ENCODE measurements at places on chromosomes 3 and 15.

DNA sequence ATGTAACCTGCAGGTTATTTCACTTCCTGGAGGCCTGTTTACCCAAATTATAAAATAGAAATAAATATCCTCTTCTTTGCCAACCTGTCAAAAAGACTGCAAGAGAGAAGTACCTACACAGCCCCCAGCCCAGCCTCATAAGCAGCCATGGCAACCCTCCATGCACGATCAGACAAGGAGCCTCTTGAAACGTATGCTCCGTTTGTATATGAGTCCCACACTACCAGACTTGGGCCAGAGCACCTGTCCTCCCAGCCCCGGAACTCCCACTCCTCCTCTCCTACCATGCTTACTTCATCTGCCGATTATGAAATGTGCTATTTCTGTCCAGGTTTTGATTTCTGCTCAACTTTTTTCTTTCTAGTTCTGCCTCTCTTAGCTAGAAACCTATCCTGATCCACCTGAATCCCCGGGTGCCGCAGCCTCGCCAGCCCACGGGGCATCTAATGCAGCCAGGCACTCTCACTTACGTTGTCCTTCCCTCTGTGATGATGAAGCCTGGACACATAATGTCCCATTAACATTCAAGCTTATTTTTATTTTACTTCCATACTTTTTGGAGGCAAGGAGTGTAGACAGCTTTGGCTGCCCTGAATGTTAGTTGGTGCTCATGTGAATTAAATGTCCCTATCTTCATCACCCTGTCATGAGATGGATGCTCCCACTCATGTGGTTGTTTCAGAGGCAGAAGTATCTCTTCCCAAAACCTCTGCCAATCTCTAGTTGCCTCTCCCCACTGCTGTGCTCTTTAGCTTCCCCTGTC, 73.8 kb downstream of the MB21D2 start:
- no peak for DNase-seq

DNA sequence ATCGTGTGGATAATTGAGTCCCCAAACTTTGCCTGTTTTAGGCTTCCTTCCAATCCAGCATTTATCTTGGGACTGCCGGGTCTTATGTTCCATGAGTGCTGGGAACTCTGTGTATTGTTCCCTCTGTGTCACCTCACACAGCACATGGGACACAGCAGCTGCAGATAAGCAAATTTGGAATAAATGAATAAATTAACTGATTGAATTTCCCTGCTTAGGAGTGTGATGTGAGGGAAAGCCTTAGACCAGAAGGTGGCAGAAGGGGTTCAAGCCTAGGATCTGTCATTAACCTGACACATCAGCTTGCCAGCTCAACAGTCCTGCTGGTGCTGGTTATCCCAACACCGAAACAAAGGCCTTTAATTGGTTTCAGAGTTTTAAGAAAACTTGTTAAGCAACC, 114.3 kb downstream of the OXSM start:
- DNase-seq: no peak

DNA sequence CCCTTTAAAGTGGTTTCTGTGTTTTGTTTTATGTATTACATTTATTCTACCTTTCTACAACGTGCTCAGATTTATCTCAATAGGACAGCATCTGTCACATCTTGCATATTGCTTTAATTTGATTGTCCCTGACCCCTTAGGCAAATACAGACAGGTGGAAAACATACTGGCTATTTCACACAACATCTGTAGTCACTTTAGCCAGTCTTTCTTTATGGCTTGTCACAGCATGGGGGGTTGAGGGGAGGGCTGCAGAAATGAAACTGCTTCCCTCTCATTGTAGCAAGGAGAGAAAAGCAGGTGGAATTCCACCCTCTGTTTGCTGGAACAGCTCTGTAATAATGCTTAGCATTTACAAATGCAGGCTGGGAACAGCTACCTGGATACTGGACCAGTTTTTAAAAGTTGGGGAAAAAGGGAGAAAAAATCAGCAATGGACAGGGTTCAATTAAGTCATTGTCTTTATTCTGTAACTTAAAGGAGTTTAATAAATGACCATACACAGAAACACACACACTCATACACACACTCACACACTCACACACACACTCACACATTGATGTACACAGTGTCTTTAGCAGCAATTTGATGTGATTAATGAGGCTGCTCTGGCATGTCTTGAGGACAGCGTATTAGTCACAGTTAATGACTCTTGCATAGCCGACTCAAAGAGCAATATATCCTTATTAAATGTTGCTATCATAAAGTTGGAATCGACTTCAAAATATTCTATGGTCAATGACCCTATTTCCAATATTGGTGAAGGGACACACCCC, 283.7 kb upstream of the GBE1 start:
- no peak for DNase-seq

DNA sequence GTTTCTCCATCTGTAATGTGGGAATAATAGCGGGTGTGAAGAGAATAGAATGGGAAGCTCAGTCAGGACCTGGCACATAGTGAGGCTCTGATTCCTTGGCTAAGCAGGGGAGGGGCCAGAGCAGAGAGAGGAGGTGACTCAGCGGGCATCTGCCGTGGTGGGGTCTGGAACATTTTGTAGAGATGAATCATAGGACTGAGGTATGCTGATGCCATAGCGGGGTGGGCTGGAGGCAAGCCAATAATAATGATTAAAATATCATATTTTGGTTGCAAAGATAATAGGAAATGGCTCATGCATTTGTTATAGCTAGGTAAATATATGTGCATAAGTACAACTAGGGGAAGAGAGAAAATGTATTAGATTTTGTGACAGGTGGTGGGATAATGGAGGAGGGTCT, 11.2 kb downstream of the TGM4 start:
- DNase-seq: no peak

GRCh38 chr3:134713671-134714070, 62.8 kb upstream of the KY start:
- DNase-seq: no peak

DNA sequence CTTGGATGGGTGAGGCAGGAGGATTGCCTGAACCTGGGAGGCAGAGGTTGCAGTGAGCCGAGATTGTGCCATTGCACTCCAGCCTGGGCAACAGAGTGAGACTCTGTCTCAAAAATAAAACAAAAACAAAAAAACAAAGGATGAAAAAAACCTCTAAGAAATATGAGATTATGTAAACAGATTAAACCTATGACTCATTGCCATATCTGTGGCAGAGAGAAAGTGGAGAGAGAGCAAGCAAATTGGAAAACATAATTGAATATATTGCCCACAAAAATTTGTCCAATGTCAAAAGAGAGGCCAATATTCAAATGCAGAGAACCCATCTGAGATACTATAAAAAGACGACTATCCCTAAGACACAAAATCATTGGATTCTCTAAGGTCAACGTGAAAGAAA, 1106.0 kb downstream of the OTOL1 start:
- DNase-seq: no peak

DNA sequence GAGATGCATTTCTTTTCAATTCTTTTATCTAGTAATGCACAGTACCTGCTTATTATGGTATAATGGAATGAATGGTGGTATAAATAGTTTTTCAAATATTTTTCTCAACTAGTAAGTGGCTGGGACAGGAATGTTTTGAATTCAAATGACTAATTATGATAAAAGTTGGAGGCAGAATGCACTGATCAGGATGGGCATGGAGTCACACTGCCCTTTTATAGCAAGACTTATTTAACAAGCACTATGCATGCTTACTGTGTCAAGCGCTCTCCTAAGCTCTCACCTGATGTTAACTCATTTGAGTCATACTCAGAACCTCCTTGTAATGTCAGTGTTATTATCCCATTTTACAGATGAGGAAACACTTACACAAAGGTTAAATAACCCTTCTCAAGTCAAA, 221.8 kb downstream of the FEZF2 start:
- no peak for DNase-seq

DNA sequence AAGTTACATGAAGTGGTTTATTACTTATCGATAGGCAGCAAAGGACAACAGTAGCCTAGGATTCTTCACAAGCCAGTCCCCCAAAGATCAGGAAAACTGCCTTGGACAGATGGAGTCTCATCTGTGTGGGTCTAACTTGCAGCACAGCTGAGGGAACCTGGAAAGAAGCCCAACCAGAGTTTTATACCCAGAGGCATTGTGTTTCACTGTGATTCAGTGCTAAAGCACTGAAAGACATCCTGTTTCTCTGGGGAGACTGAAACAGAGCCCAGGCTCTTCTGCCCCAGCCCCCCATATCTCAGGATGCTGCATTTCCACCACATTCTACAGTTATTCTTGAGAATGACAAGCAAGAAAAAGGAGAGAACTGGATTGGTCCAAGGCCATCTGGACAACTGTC, 48.2 kb upstream of the PYDC2 start:
- no peak for DNase-seq

GRCh38 chr3:125128861-125129501, 73.2 kb upstream of the HEG1 start:
- DNase-seq: no peak

- DNase-seq: no peak
Measured at GRCh38 chr3:99678023-99678422, 39.6 kb downstream of the COL8A1 start.

DNA sequence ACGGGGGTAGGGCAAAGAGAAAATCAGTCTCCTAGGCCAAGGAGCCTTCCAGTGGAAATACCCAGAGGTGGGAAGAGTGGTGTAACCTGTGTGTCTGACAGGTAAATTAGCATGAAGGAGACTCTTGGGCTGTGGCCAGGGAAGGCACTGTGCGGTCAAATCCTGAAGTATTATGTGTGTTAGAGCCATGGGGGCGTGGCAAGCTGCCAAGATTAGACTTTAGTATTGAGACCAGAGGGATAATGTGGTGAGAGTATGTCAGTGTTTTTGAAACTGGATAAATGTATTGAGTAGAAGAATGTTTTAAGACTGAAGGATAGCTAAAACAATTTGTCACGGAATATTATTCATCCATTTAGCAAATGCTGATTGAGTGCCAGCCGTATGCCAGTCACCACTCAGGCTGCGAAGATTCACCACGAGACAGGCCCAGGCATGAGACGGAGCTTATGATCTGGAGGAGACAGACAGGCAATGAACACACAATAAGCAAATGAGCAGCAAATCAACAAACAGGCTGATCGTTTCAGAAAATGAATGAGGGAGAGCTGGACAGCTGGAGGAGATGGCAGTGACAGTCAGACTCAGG, 445.9 kb downstream of the MCTP2 start:
- no peak for DNase-seq

GRCh38 chr3:87997298-87997697, 61.5 kb downstream of the CGGBP1 start:
- DNase-seq: no peak

- DNase-seq: no peak
Measured at GRCh38 chr15:69816522-69816921, 281.2 kb downstream of the TLE3 start.

GRCh38 chr15:85825118-85825517, 30.4 kb upstream of the KLHL25 start:
- DNase-seq: no peak

- DNase-seq: no peak
Measured at GRCh38 chr3:46325645-46326300, 28.1 kb upstream of the CCR2 start.

GRCh38 chr3:69116162-69116561, 6.2 kb downstream of the LMOD3 start:
- DNase-seq: no peak

GRCh38 chr3:68666429-68667136, 265.8 kb downstream of the TAFA4 start:
- DNase-seq: no peak

DNA sequence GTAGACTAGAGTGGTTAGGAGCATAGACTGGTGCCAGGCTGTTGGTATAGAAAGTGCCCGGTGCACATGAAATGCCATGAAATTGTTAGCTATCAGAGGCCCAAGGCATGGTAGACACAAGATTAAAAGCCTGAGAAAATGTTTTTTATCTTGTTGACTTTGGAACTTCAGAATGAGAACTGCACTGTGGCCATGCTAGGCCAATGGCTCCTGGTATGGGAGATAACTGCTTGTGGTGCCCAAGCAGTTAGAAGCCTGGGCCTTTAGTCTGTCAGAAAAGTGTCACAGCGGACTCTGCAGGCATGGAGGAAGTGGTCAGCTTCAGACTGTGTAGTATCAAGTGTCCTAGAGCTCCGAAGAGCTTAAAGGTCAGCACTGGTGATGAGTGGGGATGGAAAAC, 11.9 kb downstream of the FYCO1 start:
- no peak for DNase-seq

DNA sequence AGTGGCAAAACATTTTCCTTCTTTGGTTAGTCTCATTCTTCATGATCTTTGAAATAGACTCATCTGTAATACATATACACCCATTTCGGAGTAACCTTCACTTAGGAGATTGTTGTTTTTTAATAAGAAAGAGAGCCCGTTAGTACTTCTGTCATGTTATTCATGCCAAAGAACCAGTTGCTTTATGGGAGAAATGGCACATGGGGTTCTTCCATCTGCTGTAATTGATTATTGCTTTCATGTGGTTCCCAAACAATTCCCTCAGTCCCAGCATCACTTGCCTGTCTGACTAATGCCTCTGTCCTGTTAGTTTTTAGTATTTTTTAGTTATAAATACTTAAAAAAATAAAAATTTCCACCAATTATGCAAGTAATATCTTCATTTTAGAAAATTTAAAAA, 33.8 kb upstream of the FAH start:
- no peak for DNase-seq

- DNase-seq: no peak
Measured at GRCh38 chr15:66714543-66714981, 12.5 kb downstream of the SMAD6 start.

DNA sequence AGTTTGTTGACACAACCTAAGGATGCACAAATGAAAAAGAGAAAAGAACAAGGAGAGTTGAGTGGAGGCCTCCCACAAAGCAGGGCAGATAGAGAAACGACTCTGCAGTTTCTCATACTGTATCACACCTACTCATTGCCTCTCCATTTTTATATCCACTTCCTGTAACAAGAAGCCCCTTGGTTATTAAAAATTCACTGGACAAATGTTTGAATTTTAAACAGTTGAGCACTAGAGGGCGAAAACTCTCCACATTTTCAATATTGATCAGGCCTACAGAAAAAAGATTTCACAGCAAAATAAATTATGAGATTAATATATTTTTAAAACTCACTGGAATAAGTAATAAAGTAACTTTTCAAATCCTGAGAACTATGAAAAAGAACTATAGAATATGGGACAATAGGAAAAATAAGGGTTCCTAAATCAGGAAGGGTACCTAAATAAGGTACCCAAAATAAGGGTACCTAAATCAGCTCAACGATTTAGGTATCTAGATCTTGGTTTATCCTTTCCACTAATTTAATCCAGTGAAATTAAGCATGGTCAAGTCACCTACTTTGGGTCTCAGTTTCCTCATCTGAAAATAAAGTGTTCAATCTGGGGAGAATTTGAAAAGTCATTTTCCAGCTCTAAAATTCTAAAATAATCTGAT, 47.0 kb upstream of the PPIB start:
- DNase-seq: peak; percentile 14

GRCh38 chr15:62561059-62561519, 396.0 kb upstream of the C2CD4B start:
- DNase-seq: no peak

GRCh38 chr3:170778240-170779217, 91.5 kb downstream of the RPL22L1 start:
- DNase-seq: no peak

DNA sequence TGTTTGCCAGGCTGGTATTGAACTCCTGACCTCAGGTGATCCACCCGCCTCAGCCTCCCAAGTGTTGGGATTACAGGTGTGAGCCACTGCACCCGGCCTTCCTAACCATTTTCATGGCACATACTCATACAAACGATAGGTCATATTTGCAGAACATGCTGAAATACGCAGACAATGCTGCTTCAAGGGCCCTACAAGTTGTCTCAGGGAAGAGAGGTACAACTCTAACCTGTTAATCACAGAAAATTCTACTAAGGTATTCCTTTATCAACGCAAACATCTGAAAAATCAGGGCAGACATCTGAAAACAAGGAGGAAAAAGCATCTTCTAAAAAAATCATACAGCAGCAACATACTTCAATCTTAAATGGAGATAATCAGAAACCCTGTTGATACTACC, 39.9 kb downstream of the RAF1 start:
- no peak for DNase-seq
